ENCODE measurements at places on chromosomes 4 and X.

DNA sequence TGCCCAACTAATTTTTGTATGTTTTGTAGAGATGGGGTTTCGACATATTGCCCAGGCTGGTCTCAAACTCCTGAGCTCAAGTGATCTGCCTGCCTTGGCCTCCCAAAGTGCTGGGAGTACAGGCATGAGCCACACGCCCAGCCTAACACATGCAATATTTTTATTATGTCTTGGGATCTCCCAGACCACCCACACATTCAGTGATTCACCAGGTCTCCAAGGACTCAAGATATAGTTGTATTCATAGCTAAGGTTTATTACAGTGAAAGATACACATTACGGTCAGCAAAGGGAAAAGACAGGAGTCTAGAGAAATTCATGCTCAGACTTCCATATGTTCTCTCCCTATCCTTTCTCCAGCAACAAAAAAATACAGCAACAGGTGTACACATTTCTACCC, 25.5 kb upstream of the FAM120C start:
- no peak for DNase-seq

DNA sequence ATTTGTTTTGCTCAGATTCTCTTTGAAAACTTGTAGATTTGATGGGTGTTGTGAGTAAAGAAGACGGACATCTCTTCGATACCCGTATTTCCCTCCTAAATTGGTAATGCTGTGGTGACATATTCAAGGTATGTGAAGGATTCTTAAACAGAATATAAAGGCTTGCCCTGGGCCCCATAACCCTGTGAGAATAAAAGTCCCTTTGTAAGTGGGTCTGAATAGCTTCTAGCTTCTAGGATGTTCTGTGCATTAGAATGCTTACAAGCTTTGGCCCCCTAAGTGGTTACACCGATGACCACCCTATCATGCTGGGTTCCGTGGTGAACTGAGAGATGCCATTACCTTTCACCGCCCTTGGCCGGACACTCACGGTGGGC, 574 bp upstream of the MOB1B start:
- no peak for DNase-seq

- no peak for DNase-seq
These were observed 43.0 kb upstream of the PDLIM5 start for GRCh38 chr4:94408549-94409374.

DNA sequence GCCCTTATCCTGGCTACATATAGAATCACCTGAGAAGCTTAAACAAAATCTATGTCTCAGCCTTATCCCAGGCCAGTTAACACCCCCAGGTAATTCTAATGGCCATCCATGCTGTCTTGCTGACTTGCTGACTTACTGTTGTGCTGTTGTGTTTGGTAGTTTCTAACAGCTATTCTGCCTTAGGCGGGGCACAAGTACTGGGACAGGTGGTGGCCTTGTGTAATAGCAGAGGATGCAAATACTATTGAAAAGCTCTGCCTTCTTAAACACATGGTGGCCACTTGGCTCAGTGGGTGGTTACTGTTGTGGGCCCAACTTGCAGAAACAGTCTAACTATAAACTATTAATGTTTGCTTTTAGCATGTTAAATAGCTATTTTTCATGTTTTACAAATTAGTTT, 56.2 kb downstream of the CDS1 start:
- DNase-seq, result no peak

- no peak for DNase-seq
These were observed 34.9 kb downstream of the GNL3L start for GRCh38 chrX:54564936-54565335.

GRCh38 chr4:37455301-37456131, 211.0 kb downstream of the NWD2 start:
- DNase-seq, result no peak

DNA sequence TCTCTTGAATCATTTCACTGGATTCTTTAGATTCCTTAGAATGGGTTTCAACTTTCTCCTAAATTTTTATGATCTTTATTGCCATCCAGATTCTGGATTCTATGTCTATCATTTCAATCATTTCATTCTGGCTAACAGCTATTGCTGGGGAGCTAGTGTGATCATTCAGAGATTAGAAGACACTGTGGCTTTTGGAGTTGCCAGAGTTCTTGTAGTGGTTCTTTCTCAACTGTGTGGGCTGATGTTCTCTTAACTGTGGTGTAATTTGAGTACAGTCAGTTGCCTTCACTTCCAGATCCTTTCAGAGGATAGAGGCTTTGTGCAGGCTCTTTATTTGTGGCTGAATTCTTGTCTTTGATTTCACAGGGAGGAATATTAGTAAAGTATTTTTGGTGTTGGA, 12.1 kb upstream of the CSN2 start:
- no peak for DNase-seq

Measured in activated T-cell treated with anti-CD3 and anti-CD28 coated beads for 4 hours (primary cell).